ENCODE measurements at places on chromosomes 5 and 9.

DNA sequence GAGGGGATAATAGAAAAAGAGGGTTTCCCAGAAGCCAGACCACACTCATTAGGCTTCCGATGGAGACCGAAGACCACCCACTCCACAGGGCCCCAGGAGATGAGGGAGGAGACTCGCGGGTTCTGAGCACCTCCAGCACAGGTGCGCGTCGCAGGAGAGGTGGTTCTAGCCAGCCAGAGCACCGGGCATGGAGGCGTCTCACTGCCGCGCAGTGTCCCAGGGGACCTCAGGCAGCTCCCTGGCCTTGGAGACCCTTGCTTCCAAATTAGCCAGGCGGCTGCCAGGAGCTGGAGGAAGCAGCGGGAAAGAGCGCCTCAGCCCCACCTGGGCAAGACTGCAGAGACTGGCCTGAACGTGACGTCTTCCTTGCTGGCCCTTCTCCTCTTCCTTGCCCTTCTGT lies 115.4 kb upstream of the FBXL7 start:
- DNase-seq: no peak

DNA sequence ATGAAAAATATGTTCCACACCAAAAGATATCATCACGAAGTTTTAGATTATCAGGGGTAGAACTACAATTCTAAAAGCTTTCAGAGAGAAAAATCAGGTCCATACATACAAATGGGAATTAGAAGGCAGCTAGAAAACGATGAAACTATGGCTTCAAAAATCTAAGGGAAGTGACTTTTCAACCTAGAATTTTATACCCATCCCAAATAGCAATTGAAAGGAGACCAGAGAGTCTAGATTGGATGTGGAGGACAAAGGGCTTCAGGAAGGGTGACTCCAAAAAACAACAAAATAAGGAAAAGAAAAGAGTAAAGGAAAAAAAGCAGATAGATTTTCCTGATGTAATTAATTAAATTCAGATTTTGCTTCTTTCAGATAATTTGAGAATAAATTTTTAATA lies 72.0 kb upstream of the CEP78 start:
- DNase-seq: no peak

GRCh38 chr5:145797336-145797735 lies 37.8 kb downstream of the PRELID2 start:
- no peak for DNase-seq

GRCh38 chr5:10912435-10912834 lies 151.4 kb upstream of the DAP start:
- DNase-seq: no peak

GRCh38 chr5:133884569-133885311 lies 83.7 kb downstream of the C5orf15 start:
- peak; percentile 36 for DNase-seq

- DNase-seq: no peak
These were observed 97.2 kb downstream of the TRIM36 start for GRCh38 chr5:115072266-115073064.

- no peak for DNase-seq
These were observed 60.8 kb downstream of the AOPEP start for GRCh38 chr9:94787266-94787665.

DNA sequence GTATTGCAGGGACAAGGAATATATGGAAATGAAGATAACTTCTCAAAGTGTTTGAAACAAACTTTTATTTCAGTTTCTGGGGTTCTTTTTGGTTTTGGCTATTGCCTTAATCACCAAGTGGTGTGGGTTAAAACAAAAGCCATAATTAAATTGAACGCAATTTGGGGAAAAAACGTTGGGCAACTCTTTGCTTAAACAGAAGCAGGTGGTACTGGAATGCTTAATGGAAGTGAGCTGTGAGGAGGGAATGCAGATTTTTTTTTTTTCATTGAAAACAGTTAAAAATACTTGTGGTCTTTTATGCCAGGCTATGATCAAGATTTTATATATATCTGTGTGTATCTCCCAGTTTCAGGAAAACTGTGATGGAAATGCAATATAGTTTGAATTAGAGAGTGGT lies 195.7 kb upstream of the TUT7 start:
- DNase-seq: no peak

- DNase-seq: no peak
These were observed 103.6 kb downstream of the TSSK1B start for GRCh38 chr5:113331209-113331551.

- DNase-seq: no peak
These were observed 159.9 kb downstream of the TSSK1B start for GRCh38 chr5:113274836-113275414.

DNA sequence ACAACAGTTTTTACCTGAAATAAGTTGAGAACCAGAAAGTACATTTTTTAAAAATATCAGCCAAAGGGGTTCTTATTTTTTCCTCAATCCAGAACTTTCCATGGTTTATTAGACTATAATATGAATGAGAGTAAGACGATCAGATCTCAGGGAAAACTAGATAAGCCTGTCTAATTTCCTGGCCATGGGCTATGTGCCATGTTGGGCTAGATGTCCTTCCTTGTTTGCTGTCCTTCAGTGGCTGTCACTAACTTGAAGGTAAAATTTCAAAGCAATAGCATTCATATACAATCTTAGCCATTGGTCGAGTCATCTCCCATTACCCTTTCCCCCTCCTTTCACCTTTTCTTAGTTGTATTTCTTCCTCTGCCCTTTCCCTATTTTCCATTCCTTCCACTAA lies 179.5 kb upstream of the PPP1R2B start:
- DNase-seq: no peak

GRCh38 chr9:36881316-36881715 lies 152.8 kb downstream of the PAX5 start:
- no peak for DNase-seq

DNA sequence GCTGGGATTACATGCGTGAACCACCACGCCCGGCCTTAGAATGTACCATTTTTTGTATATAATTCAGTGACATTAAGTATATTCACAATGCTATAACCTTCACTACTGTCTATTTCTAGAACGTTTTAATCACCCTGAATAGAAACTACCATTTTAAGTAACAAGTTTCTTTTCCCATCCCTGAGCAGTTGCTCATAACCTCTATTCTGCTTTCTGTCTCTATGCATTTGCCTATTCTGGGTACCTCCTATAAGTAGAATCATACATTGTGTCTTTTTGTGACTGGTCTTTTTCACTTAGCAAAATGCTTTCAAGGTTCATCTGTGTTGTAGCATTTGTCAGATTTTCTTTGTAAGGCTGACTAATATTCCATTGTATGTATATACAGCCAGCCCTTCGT lies 39.9 kb downstream of the DDX46 start:
- DNase-seq: no peak

DNA sequence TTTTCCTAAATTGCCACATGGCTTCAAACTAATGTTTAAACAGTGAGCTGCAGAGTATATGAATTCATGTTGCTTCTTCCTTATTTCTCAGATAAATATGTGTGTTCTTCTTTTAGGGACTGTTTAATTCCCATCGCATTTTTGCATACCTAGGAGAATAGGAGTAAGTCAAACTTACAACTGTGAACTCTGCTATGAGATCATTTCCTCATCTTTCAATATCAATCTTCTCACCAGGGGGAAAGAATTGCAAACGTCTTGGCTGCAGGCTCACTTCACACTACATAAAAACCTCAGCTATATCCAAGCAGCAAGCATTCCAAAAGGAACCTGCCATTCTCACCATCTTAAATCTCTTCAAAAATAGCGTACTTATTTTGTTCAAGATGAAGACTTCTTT lies 271.0 kb downstream of the DNAH5 start:
- DNase-seq: no peak

- no peak for DNase-seq
These were observed 252.0 kb upstream of the GAS1 start for GRCh38 chr9:87199278-87199677.
